Neural progenitor cell (in vitro differentiated cells): ENCODE measurements at places on chromosomes 7 and 10.

- DNase-seq = no peak
Observed at GRCh38 chr10:103533827-103534226, 40.3 kb downstream of the NEURL1 start.

DNA sequence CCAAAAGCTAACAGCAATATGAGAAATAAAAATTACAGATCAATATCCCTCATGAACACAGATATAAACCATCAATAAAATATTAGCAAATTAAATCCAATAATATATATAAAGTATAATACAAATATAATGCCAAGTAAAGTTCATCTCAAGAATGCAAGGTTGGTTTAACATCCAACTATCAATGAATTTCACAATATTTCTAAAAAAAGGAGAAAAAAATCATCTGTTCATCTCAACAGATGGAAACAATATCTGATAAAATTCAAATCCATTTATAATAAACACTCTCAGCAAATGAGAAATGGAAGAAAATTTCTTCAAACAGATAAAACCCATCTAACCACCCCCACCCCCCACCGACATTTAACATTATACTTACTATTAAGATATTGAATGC lies 86.9 kb downstream of the SIRT1 start:
- DNase-seq = no peak

DNA sequence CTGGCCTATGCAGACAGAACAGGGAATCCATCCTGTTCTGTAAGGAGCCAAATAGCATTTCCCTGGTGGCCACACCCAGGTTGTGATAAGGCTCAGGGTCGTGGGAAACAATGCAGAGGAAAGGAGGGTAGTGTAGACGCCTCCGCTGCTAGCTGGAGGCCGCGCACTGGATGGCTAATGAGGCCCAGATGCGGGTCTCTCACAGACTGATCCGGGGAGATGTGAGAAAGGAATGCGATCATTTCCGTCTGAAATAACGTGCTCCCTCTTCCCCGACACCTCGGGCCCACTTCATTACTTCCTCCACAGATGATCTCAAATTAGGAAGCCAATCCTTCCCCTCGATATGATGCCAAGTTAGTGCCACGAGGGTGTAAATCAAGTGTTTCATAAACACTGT lies 203.3 kb downstream of the TAX1BP1 start:
- no peak for DNase-seq

- no peak for DNase-seq
Observed at GRCh38 chr10:89309156-89310055, 7.6 kb downstream of the IFIT2 start.
